ENCODE measurements at places on chromosomes 1 and 21.

- no peak for DNase-seq
Measured at GRCh38 chr1:171718848-171719247, 23.0 kb downstream of the VAMP4 start.

DNA sequence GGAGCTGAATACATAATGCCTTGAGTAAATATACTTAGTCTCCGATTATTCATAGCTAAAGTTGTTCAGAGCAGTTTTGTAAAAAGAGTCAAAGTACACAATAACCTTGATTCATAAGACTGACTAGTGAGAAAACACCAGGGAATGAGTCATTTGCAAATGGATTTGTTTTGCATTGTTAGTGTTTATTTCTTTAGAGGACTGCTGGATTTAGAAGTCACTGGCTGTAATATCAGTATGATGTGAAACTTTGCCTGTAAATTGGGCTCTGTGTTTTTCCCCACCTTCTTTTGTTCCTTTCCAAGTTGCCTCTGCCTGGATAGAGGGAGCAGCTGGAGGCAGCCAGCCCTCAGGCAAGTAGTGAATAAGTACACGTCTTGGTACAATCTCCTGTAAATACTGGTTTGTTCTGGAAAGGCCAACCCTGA lies 474.7 kb downstream of the NUF2 start:
- DNase-seq: no peak

DNA sequence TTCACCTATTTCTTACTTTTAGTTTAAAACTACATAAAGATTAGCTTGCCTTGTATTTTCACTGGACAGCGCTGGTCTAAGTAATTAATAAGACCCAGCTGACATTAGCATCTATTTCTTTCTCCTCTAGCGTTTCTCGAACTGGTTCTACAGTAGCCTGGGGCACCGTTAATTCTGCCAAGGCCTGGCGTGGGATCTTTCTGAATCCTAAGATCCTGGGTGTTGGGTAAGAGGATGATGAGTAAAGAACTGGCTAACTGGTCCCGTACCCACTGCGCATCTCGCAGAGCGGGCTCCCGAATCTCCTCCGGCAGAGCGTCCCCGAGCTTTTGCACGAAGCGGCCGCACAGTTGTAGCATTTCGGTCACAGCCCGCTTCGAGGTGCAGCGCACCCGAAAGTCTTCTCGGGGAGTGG lies 309 bp downstream of the NSL1 start:
- DNase-seq: no peak

DNA sequence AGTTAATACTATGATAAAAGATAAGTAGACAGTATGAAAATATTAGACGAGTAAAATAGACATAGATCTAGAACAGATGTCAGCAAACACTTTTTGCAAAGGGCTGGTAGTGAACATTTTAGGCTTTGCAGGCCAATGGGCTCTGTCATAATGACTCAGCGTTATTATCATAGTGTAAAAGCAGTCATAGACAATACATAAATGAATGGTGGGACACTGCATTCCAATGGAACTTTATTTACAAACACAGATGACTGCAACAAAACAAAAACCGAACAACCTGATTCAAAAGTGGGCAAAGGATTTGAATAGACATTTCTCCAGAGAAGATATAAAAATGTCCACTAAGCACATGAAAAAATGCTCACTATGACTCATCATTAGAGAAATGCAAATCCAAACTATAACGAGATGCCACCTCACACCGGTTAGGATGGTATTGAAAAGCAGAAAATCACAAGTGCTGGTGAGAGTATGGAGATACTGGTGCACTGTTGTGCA lies 7.3 kb downstream of the GSTM5 start:
- DNase-seq: no peak

GRCh38 chr21:24895885-24896734 lies 711.2 kb downstream of the MRPL39 start:
- no peak for DNase-seq

- no peak for DNase-seq
Measured at GRCh38 chr1:164058198-164058597, 500.8 kb upstream of the PBX1 start.

- no peak for DNase-seq
Measured at GRCh38 chr21:42406866-42407265, 3.2 kb downstream of the UBASH3A start.

GRCh38 chr1:63142001-63142400 lies 180.4 kb upstream of the FOXD3 start:
- no peak for DNase-seq

- DNase-seq: no peak
Measured at GRCh38 chr1:72062584-72062983, 219.8 kb downstream of the NEGR1 start.

GRCh38 chr21:27201197-27201596 lies 234.3 kb upstream of the ADAMTS5 start:
- no peak for DNase-seq

DNA sequence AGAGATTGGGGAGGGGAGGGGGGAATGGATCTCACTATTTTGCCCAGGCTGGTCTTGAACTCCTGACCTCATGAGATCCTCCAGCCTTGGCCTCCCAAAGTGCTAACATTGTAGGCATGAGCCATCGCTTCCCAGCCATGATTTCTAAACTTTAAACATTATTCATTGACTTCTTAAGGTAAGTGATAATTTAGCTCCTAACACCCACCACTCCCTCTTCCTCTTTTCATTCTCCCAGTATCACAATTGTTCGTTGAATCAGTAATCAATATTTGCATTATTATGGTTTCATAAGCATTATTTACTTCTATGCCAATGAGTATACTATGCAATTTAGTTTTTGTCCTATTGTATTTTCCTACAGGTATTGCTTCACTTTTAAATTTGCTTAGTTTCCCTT lies 33.6 kb upstream of the SFPQ start:
- no peak for DNase-seq

DNA sequence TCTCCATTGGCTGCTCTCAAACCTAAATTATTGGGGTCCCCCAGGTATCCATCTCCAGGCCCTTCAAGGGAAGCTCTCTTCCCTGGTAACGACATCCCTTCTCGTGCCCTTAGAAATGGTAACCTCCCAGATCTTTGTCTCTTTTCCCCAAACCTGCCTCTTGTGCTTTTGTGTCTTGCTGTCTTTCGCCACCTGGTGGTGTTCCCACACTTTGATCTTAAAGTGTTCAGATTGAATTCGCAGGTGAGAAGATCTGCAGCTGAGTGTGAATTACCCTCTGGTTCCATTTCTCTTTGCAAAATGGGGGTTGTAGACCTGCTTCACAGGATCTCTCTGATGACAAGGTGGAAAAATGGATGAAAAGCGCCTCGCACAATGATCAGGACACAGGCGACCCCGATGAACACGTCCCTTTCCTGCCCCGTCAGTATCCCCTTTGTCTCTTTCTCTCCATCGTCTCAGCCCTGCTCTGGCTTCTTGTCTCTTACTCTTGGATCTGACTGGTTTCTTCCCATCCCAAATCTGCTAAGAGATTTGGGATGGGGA lies 53.1 kb downstream of the DOP1B start:
- DNase-seq: no peak

DNA sequence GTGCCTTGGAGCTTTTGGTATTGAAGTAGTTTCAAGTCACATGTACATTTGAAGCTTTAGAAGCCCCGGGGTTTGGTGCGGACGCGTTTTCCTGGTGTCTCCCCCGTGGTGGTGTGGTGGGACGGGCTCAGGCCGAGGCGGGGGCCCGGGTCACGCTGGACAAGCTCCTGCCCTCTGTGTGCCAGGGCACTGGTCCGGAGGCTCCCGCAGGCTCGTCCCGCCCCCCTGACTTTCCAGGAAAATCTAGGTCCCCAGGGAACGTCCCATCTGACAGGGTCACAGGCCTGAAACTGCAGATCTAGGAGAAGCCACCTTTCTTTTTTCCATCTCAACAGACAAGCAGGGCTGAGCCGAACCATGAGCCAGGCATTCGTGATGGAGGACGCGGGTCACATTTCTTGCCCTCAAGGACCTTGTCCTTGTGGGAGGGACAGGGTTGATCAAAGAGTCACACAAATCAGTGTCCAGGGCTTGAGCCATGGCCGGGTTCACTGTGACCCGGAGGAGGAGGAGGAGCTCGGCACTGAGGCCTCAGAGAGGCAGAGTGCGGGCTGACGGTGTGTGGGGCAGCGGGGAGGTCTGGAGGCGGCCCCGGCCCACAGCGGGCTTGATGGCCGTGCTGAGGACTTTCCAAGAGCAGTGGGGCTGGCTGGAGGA lies 1.6 kb downstream of the DMRTB1 start:
- DNase-seq: no peak

GRCh38 chr1:248622570-248623001 lies 12.3 kb downstream of the OR2T11 start:
- no peak for DNase-seq

GRCh38 chr1:246104927-246105326 lies 402.2 kb downstream of the SMYD3 start:
- DNase-seq: no peak

GRCh38 chr1:3097861-3098260 lies 28.9 kb downstream of the PRDM16 start:
- DNase-seq: no peak

DNA sequence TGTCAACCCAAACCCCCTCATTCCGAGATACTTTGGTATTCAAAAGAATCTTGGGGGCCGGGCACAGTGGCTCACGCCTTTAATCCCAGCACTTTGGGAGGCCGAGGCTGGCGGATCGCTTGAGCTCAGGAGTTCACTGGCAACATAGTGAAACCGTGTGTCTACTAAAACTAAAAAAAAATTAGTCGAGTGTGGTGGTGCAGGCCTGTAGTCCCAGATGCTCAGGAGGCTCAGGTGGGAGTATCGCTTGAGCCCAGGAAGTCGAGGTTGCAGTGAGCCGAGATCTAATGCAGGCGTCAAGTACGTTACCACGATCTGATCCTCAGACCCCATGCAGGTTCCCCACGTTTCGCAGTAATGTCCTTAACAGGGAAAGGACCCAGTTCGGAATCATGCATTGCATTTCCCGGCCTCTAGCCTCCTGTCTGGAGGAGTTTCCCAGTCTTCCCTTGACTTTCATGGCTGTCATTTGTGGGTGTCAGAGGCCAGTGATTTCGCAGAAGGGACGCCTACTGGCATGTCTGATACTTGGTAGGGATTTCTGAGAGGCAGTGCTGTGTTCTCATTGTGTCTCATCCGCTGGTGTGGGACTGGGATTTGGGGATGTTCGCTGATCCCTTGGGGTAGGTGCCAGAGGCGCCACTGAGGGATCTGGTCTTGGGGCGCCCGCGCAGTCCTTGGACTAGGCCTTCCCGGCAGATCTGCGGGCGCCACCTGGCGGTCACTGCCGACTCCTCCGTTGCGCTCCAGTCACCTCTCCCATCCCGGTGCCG lies 39.3 kb upstream of the HMGN1 start:
- peak; percentile 79 for DNase-seq

- peak; percentile 25 for DNase-seq
Measured at GRCh38 chr1:156910309-156910782, 10.1 kb upstream of the LRRC71 start.

DNA sequence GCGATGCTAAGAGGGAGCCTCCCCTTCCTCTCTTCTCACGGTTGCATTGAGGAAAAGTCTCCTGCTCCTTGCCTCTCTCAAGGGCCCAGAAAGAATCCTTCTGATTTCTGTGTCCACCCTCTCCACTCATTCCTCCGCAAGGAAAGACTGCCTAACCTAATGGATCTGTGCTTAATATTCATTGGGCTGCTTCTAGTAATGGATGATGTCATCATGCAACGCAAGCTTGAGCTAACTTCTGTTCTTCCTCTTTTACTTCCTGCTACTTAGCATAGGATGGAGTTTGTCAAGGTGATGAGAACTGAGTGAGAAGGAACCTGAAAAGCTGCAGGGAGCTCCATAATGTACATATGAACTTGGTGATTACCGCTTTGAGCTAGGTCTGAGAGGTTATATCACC lies 35.2 kb upstream of the HMGB4 start:
- no peak for DNase-seq

- DNase-seq: no peak
Measured at GRCh38 chr1:232751393-232752140, 53.6 kb upstream of the MAP10 start.

- DNase-seq: no peak
Measured at GRCh38 chr1:204074274-204075138, 1.6 kb downstream of the SOX13 start.

GRCh38 chr1:49187056-49187455 lies 410.4 kb upstream of the BEND5 start:
- no peak for DNase-seq

- DNase-seq: no peak
Measured at GRCh38 chr1:39818482-39818881, 29.8 kb upstream of the BMP8B start.

GRCh38 chr1:230012741-230013140 lies 54.3 kb upstream of the GALNT2 start:
- no peak for DNase-seq

DNA sequence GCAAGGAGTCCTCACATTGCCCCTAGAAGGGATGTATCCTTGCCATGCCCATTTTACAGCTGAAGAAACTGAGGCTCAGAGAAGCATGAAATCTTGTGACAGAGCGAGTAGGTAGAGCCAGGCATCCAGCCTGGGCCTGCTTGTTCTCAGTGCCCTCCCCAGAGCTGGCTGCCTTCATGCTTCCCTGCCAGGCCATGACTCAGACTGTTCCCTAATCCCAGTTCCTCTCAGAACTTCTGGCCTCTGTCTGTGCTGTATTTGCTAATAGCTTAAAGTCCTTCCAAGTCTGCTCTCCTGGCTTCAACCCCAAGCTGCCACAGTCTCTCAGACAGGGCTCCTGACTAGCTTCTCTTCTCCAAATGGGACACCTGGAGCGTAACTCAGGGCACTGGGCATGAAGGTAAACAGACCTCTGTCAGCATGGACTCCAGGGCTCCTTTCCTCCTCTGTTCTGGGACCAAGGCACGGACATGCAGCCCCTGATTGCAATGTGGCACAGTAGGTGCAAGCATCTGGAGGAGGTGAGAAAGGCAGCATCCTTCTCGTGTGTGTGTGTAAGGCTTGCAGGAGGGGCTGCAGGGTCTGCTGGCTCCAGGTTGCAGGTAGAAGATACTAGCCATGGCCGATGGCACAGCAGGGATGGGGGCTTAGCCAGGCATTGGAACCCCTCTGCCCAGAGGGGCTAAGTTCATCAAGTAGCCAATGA lies 122.7 kb downstream of the HMGB4 start:
- no peak for DNase-seq

GRCh38 chr1:185444676-185445075 lies 127.6 kb upstream of the IVNS1ABP start:
- DNase-seq: no peak

DNA sequence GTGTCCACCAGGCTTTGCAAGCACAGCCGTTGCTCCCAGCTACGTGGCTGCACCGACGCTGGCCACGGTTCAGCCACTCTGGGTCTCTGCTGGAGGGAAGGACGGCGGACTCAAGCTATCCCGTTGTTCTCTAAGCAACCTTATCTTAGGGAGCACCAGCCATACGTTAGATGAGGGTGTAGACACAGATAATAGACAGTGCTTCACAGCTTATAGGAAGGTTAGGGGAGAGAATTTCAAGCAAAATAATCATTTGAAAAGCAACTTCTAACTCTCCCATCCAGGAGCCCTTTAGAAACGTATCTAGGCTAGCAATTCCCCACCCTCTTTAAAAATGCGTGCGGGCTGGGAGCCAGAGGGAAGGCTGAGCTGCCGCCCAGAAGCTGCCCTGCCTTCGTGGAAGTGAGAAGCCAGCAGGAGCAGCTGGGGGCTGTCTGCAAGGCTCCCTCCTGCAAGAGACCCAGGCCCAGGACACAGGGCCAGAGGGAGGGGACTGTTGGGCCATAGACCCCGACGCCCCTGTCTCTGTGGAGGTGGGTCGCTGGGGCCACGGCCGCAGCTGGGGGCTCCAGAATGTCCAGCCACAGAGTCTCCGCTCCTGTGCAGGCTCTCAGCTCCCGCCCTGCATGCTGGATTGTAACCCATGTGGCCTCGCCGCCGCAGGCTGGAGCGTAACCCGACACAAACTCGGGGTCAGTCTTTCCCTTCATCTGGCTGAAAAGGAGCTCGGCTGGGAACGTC lies 31.2 kb upstream of the COL6A2 start:
- DNase-seq: no peak
